Muscle of back (tissue), 13 donors: ENCODE measurements at places on chromosomes 7 and 10.

- DNase-seq: no peak
Observed at GRCh38 chr7:103009466-103010185, 65.0 kb downstream of the FBXL13 start.

DNA sequence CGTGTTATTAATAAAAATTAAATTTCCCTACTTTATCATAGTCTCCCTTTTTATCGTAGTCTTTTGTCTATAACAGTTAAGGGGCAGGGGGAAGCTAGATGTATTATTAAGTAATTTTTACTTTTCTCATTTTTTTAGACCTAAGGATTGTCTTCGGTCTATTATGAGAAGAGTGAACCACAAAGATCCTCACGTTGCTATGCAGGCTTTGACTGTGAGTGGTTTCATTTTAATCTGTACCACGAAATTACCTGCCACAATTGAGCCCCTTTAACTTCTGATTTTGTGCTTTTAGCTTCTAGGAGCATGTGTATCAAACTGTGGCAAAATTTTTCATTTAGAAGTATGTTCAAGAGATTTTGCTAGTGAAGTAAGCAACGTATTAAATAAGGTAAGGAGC lies 40.6 kb downstream of the STAM start:
- DNase-seq: no peak

GRCh38 chr7:95596198-95597063 lies at the start of gene PDK4:
Gene PDK4 (minus strand): TSS chr7:95596516. CDS start chr7:95596293, 223 bp downstream.
- DNase-seq: peak; percentile 90

DNA sequence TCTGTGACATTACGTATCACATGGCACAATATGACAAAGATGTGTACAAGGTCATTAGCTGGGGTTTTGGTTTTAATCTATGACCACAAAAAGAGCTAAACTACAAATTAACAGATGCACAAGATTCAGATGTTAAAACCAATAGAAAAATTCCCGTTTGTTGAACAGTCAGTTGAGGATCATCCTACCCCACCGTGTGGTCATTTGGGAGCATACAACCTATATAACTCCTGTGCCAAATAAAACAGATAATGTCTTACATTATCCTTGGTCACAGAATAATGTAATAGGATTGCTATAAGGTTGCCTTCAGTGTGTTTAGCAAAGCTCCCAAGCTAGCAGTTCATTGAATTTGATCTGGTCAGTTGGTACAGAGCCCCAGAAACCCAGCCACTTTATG lies 28.2 kb downstream of the ASNS start:
- DNase-seq: no peak

DNA sequence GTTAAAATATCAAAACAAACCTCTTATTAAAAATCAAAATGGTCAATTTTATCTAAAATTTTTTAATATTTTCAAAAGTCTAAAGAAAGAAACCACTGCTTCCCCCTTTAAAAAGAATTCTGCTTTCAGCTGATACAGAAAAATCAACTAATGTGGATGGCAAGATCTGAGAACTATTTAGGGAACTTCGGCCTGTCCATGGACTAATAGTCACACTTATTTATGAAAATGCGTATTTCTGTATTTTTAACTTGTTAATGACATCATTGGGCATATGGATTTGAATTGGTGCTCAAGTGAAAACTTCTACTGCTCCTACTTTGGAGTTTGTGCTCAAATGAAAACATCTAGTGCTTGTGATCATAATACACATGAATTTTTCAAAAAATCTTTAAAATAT lies 31.9 kb downstream of the RNLS start:
- DNase-seq: no peak

DNA sequence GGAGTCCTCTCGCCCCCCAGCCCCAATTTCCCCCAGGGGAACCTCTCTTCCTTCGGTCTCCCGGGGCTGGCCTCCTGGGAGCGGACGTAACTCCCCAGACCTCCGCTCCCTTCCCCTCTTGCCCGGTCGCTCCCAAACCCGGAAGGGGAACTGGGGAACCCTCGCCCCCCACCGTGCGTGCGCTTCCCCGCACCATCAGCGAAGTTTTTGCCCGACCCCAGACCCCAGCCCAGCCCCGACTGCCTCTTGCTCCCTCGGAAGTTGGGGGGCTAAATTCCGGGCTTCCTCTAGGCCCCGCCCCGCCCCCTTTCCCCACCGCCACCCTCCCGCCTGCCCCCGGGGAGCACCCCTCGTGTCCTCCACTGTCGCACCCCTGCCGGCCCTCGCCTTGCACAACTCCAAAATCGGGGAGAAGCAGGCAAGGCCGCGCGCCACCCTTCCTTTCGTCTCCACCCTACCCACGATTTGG lies 436 bp downstream of the GNB2 start:
- DNase-seq: peak; percentile 76

DNA sequence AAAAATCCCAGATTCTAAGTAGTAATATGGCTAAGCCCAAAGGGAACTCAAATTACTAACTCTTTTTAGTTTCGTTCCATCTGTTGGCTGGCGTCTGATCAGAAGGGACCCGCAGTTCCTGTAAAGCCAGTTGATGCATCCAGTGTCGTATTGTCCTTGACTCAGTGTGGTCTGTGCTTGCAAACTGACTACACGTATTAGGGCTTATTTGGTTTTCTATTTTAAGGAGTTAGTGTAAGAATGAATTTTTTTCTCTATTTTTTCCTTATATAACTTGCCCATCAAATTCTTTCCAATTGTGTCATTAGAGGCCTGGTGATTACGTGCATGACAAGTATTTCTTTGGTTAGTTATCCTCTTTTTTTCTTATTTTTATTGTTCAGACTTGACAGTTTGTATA lies 9.7 kb downstream of the ABCA13 start:
- no peak for DNase-seq

GRCh38 chr7:30163231-30163894 lies 28.6 kb downstream of the MTURN start:
- no peak for DNase-seq

DNA sequence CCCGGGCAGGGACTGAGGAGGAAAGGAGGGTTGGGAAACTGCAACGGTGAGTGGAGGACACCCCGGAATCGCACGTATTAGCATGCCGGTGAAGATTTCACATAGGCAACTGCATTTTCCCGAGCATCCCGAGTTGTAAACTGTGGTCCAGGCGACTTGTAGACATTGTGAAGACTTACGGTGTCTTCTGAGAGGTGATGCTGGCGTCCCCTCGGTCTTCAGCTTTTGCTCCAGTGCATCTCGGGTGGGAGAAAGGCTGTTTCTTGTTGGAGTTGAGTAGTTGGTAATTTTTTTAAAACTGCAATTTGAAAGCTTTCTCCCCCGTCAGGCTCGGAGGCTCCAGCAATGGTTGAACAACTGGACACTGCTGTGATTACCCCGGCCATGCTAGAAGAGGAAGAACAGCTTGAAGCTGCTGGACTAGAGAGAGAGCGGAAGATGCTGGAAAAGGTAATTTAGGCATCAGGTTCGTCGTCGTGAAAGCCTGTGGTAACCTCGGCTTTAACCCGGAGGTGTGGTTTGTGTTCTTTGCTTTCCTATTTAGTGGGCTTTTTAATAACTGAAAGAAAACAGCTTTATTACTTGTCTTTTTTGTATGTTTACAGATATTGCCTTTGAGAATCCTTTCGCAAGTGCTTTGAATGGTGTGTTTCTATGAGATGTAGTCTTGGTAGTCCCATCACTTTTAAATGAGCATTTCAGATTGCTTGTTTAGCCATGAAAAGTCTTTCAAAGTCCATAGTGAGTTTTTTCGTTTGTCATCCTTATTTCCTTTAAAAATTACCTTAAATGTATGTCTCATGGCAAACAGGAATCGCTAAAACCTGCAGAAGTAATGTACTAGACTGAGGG lies 687 bp downstream of the HELLS start:
- peak; percentile 30 for DNase-seq

DNA sequence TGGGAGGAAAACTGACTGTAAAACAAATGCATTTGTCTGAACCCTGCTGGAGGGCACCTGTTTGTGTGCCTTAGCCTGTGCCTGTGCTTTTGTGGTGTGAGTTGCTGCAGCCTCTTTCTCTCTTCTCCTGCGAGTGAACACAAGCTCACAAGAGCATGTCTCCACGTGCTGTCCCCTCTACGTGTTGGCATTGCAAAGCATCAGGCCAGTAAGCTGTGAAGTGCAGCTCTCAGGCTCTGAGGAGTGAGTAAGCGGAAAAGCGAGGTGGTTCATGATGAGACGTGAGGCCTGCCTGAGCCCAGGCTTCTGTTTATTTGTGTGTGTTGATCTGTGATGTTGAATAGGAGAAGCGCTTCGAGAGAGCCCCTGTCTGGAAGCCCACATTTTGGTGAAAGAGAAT lies 85.6 kb upstream of the PDCD4 start:
- DNase-seq: no peak

- DNase-seq: no peak
Observed at GRCh38 chr7:131555552-131556052, 826 bp downstream of the PODXL start.

DNA sequence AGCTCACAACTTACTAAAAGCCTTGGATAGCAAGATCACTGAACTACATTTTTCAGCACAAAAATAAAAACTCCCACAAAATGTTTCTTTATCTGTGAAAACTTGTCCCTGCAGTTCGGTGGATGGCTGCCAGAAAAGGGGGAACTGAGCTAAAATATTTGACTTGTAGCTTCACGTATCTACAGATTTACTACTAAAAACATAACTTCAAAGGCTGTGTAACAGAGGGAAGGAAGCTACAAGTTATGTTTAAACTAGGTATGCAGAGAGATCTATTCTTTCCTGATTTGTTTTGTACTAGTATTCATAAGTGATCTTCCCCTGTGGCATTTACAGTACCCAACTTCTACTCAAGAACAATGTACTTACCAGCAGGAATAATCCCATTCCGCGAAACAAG lies 25.1 kb downstream of the SGCE start:
- peak; percentile 20 for DNase-seq

GRCh38 chr10:96999337-96999736 lies 167.2 kb downstream of the LCOR start:
- DNase-seq: no peak

DNA sequence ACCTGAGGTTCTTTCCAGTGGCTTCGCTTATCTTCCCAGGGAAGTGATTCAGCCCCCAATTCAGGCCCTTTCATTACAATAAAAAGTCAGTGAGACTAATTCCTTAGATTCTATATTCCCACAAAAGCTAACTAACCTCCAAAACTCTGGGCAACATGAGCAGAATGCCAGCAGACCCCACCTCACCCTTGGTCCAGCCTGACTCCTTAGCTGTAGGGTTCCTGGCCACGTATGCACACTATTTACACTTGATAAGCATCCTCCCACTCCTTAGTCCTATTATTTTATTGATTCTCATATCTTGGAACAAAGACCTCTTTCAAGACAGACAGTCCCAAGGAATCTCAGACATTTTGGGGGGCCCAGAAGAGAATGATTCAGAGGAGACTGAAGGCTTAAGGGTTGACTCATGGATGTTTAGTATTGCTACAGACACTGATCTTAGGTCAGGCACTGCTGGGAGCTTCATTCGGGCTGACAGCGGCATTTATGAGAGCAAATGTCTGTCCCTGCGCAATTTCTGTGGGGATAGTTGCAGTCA lies 162.6 kb upstream of the GDF10 start:
- DNase-seq: no peak

- DNase-seq: no peak
Observed at GRCh38 chr7:80432166-80432565, 79.7 kb downstream of the GNAT3 start.

- no peak for DNase-seq
Observed at GRCh38 chr7:3537210-3537875, 236.3 kb downstream of the SDK1 start.

- DNase-seq: no peak
Observed at GRCh38 chr10:3374914-3375313, 202.3 kb upstream of the PITRM1 start.

DNA sequence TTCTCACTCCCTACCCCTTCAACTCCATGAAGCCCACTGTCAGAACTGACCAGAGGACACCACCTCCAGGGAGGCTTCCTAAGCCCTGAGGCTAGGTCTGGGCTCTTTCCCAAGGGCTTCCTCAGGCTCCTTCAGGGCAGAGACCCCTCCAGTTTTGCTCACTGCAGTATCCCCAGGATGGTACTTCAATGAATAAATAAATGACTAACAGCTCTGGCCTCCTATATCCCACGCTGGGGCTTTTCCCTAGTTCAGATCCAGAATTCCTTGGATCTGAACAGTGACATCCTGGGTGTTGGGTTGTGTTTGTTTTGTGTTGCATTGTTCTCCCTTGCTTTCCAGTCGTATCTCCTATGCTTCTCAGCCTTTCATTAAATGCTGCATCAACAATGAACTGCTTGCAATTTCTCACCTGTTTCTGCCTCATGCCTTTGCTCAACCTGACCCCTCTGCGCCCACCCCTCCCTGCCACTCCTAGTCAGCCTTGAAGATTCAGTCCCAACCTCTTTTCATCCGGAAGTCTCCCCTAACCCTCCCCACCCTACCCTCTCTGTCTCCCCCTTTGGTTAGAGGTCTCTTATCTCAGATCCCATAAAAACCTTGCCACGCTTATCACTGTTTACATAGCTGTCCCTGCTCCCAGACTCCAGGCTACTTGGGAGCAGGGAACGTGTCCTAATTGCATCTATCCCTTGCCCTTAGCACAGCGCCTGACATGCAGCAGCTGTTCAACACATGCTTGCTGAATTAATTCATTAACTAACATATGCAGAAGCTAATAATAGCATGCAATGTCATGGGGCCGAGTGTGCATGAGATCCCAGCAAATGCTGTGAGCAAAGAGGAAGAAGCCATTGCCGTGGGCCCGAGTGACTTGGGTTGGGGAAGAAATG lies 41.7 kb downstream of the PPP1R3C start:
- peak; percentile 79 for DNase-seq

DNA sequence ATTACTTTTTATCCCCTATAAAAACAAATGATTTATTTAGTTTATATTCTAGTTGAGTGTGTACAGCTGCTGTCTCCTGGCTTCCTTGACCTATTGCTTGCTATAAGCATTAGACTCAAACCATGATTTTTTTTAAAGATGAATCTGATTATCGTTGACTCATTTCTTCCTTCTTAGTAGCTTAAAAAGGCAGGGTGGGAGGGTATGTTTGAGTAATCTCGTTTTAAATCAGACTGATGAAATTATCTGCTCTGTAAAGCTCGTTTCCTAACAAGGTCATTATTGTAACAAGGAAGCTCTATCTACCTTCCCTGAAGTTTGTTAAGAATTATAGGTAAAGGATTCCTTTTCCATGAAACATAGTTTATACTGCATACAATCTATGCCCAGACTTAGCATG lies 276.3 kb upstream of the KCND2 start:
- DNase-seq: no peak

DNA sequence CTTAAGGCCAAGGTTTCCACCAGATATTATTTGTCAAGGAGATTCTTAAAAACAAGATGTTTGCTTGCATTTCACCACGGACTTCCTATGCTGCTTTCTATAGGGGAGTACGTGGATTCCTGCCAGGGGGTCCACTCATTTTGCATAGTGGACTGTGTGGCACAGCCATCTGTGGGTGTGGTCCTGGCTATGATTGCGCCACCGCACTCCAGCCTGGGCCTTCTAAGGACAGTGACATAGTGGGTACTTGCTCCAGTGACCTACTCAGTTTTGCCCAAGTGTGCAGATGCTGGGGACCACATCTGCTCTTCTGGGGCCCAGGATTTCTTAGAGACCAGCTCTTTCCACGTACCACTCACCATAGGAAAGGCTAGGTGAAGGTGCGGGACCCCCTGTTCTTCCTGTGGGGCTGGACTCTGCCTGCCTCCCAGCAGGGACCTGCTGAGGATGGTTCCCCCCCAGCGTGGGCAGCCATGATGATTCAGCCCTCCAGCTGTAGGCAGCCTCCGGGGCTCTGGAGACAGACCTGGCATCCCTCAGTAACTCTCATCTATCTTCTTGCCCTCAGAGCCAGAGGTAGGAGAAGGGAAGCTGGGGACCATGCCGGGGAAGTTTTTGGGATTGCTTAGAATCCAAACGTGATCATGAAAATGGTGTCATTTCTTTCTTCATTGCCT lies 42.9 kb downstream of the HK1 start:
- no peak for DNase-seq
